ENCODE measurements at places on chromosomes 5 and 9.

DNA sequence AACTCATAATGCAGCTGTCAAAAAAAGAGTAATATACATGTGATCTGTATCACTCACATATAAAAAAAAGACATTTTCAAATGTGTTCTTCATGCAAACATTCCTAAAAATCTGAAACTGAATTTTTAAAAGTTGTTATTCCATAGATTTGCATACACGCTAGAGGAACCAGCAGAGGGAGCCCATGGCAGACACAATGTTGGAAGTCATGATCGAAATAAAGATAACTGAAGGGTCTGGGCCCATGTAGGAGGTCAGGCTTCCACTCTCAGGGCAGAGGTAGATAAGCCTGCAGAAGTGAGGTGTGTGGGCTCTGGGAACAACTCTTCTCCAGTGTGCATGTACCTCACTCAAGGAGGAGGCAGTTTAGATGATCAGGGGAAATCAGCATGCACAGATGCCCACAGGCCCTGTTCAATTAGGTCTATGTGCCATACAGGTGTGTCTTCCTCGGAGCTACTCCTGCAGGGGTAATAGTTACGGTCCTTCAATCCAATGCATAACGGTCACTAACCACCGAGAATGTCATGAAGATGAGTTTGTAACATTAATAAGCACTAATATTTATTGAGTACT lies 208.6 kb downstream of the EPB41L4A start:
- no peak for DNase-seq

- no peak for DNase-seq
Measured at GRCh38 chr5:177447611-177448243, 1.1 kb downstream of the PRR7 start.

GRCh38 chr9:92426501-92427145 lies 2.4 kb upstream of the OMD start:
- DNase-seq, result no peak

GRCh38 chr9:19510907-19511306 lies 102.1 kb downstream of the ACER2 start:
- DNase-seq, result no peak

DNA sequence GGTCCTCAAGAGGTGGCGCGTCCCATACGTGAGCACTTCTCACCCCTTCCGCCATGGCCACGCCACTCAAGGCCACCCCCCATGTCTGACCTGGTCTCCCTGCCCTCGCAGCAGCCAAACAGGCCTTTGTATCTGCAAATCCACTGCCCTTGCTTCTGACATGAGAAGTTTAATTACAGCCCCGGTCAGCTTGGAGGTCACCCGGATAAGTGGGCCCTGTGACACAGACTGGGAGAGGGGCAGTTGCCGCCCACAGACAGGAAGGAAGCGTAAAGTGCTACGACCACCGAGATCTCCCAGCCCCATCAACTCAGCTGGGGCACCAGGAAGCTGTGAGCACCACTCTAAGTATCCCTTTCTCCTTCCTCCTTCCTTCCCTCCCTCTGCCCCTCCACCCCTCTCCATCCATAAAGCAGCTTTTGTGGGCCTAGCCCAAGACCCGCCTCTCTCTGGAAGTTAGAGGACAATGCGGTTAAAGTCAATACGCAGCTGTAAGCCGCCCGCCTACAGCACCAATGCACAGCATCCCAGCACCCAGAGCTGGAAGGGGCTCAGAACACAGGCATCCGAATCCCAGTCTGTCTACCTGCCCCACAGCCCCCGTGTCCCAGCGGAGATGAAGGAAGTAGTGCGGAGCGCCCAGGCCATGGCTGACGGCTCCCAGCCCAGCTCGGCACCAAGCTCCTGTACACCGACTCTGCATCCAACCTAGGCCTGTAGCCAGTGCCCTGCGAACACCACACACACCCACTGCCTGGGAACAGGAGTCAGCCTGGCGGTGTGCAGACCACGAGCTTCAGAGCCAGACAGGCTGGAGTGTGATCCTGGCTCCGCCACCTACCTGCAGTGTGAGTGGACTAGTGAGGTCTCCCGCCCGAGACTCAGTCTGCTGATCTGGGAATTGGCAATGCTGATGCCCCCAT lies 44.8 kb upstream of the RNF130 start:
- no peak for DNase-seq

GRCh38 chr5:6236858-6237481 lies 141.4 kb downstream of the MED10 start:
- DNase-seq, result no peak

GRCh38 chr9:5773324-5773999 lies 59.5 kb downstream of the ERMP1 start:
- peak; percentile 8 for DNase-seq

DNA sequence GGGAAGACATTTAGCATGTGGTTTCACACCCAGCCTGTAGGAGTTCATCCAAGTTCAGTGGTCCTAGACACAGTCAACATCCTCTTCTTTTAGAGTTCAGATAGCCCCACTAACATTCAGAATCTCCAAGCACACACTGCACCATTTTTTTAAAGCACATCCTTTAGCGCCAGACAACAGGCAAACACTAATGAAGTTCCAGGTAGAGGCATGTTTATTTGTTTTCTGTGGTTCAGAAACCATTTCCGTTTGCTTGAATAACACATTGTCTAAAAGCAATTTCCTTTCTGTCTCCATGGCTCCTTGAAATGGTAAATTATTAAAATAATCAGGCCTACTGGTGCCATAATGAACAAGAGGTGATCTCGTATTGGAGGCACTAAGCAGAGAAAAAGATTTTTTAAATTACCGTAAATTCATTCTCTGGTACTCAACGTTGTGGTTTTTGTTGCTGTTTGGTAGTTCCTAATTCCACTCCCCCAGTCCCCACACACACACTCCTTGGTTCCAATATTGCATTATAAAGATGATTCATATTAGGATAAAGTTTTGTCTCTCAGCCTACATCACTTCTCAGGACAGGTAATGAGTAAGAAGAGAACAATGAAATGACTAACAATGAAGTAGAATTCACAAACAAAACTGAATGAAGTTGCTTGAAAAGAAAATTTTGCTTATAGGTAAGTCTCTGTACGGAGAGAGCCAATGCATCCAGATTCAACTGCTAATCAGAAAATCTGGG lies 153.1 kb downstream of the PCSK1 start:
- DNase-seq, result no peak
